Stimulated activated CD4-positive, alpha-beta T cell treated with anti-CD3 and anti-CD28 coated beads, Interleukin-2, amount 100 ng/mL, for 24 hours (primary cell): ENCODE measurements at places on chromosomes 6 and 20.

DNA sequence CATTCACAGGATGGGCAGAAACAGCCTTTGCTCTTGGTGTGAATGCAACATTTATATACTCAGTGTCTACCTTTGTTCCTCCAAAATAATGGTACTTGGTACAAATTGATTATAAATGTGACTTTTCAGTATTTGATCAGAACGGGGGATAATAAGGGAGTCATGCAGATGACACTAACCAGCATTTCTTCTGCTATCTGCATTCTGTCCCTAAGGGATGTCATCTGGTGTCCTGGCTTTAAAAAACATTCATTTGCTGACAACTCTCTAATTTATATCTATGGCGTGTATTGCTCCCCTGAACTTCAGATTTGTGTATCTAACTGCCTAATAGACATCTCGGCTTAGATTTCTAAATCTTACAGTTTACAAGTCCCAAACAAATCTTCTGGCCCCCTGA lies 76.4 kb upstream of the FLRT3 start:
- DNase-seq: no peak

DNA sequence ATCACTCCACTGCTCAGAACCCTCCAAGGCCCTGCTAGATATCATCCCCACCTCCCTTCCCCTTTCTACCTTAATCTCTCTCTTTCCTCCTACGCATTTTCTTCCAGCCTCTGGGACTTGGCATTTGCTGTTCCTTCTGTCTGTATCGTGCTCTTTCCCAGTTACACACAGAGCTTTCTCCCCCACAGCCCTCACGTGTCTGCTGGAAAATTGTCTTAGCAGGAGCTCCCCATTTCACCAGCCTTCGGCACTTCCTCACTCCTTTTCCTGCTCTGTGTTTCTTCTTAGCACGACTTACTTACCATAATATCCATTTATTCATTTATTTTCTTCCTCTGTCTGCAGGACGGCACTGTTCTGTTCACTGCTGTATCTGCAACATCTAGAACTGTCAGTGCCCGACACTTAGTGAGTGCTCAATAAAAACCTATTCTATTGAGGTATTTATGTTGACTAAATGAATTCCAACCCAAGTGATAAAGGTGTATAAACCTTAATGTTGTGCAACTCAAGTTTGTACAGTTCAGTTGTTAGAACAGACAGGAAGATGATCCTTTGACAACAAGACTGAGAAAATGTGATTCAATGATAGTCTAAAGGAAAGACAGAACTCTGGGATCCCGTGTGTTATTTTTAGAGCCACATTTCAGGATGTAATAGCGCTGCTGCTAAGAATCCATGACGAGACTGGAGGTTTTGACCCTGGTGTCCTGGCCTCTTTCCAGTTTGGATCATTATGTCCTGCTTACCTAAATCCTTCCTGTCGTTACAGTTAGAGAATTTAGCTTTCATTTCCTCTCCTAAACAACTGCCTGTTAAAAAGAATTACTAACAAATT lies 170.1 kb upstream of the LAMP5 start:
- DNase-seq: no peak

DNA sequence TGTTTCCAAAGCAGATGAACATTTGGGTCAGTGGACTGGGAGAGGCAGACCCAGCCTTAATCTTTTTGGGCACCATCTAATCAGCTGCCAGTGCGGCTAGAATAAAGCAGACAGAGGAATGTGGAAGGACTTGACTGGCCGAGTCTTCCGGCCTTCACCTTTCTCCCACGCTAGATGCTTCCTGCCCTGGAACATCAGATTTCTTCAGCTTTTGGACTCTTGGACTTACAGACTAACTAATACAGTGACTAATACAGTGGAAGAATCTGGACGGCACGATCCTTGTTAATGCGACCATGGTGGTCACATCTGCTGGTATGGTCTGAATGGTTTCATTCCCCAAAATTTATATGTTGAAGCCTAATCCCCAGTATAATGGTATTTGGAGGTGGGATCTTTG lies 122.6 kb upstream of the NXT1 start:
- DNase-seq: no peak

DNA sequence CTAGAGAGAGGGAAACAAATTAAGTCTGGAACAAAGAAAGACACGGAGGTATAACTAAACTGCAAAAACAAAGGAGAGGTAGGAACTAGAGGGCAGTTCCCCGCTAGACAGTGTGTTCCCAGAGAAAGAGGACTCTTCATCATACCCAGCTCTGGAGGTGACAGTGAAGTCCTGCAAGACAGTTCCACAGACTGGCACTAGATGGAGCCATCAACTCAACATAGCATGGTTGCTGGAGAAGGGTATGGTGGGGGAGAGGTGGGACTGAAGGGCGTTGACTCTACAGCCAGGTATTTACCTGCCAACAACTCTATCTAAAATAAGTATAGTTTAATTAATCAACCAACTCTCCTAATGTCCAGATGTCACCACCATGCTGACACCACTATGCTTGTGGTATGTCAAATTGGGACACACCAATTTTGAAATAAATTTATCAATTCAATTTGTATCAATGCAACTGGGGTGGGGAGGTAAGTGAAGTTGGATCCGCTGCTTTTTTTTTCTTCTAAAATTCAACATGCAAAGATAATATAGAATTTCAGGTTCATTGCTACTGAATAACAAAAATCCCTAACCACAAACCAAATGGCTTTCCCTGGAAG lies 9.7 kb downstream of the BACH2 start:
- peak; percentile 73 for DNase-seq

DNA sequence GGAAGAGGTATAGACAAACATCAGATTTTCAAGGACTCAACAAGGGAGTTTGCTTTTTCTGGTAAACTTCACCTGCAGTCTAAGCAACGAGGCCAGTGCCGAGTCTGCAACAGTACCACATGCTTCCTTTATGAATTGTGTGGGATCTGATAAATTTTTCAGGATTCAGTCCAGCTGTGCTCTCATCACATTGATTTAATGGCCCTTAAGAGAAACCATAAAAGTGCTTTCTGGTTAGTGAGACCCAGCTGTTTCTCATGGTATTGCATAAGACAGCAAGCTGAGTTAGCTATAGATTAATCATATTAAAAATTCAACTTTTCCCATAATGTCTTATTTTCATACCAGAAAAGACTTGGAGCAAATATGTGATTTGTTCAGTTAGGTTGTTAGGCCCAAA lies 291.4 kb downstream of the CENPW start:
- DNase-seq: no peak
